Activated CD4-positive, alpha-beta T cell treated with anti-CD3 and anti-CD28 coated beads, Interleukin-2, Interleukin-4, amounts not matched to agents 100 ng/mL and 50 ng/mL, durations not matched to agents 16 hours and 8 hours (primary cell): ENCODE measurements at places on chromosomes 4 and X.

DNA sequence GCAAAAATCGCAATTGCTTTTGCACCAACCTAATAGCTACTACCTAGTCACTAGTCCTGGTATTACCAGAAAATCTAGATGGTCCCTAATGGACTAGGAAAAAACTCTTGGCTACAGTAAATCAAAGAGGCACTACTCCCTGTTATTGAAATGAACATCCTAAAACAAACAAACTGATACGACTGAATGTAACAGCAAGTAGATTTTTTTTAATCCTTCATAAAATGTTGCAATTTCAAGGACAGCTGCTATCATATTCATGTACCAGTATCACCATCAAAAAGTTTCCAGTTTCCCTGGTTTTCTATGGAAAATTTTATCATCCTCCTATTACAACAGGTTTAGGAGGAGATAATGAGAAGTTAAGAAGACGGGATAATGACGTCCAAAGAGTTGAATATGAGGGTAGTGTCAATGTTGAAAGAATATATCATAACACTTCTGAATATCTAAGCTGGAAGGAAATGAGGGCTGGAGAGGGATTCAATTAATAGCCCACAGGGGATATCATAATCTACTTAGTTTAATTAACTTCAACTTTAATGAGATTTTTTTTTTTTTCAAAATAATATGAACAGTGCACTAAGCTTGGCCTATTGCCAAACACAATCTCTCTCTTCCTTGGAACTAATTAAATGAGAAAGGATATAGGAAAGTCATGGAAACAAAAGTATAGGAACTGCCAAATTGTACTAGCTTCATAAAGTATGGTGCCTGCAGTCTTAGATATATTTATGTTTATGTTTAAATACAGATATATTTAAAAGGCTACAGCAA is 94.8 kb upstream of the SMIM10 start:
- DNase-seq, result no peak

DNA sequence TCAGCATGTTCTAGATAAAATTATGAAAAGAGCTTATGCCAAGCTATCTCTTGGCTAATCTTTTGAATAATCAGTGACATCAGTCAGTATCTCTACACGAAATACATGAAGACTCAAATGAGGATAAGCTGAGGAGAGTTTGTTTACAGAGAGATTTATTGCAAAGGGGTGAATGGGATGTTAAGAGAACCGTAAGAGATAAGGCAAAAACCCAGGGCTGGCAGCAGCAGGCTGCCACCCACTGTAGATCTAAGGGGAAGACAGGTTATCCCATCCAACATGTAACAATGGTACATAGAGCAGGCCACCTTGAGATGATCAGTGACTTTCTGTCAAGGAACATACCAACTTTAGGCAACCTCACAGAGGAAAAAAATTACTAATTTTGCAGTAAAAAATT is 432.1 kb upstream of the NR3C2 start:
- no peak for DNase-seq

DNA sequence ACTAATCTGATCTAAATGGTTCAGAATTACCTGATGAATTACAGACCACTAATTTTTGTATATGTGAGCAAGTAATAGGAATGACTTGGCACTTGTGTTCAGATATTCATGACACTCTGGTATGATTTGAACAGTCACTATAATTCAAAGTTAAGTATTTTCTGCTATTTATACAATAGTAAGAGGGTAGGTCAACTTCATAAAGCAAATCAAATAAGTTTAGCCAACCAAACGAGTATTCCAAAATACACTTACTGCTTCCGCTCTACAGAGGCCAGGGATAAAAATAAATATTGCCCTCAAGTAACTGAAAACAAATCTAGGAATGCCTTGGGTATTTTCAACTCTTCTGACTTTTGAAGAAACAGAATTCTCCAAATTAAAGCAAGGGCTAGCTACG is 9.1 kb downstream of the EMCN start:
- no peak for DNase-seq

GRCh38 chr4:4836044-4836443 is 23.4 kb upstream of the MSX1 start:
- DNase-seq, result no peak
